Suppressor macrophage (primary cell): ENCODE measurements at places on chromosomes 12 and 14.

DNA sequence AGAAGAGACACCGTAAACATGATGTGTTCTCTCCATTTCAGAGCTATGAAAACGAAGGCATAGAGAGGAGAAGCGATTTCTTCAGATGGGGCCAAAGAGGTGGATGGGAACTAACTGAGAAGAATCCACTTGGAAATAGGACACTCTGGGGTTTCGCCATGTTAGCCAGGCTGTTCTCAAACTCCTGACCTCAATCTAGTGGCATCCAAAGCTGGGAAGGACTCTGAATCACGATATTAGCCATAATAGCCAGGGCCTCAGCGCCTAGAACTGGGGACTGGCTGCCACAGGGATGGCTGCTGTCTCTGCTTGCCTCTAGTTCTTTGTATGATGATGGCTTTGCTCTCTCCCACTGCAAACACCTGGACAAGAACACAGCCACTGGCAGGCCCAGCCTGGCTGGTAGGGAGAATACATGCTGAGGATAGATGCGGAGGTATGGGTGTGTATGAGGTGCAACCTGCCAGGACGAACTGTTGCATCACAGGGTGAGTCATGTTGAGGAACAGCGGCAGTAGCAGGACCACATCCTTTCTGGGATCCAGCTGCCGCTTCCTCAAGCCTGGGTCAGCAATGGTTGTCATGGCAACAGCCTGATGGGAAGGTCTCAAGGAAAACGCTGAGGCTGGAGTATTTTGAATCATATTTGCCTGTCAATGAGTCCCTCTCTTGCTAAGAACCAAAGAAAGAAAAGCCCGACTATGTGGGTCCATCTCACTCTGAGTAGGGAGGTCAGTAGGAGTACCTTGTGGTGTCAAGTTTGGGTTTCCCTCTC lies 31.1 kb downstream of the CCDC177 start:
- DNase-seq, result peak; percentile 80

- no peak for DNase-seq
Observed at GRCh38 chr14:93033983-93034670, 81.6 kb downstream of the ITPK1 start.

DNA sequence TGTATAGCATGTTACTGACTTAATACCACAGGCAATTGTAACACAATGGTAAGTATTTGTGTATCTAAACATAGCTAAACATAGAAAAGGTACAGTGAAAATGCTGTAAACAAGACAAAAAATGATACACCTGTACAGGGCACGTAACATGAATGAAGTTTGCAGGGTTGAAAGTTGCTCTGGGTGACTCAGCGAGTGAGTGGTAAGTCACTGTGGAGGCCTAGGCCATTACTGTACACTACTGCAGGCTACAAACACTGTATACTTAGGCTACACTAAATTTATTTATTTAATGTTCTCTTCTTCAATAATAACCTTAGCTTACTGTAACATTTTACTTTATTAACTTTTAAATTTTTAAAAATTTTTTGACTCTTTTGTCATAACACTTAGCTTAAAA lies 158.4 kb downstream of the IPO8 start:
- DNase-seq, result no peak

DNA sequence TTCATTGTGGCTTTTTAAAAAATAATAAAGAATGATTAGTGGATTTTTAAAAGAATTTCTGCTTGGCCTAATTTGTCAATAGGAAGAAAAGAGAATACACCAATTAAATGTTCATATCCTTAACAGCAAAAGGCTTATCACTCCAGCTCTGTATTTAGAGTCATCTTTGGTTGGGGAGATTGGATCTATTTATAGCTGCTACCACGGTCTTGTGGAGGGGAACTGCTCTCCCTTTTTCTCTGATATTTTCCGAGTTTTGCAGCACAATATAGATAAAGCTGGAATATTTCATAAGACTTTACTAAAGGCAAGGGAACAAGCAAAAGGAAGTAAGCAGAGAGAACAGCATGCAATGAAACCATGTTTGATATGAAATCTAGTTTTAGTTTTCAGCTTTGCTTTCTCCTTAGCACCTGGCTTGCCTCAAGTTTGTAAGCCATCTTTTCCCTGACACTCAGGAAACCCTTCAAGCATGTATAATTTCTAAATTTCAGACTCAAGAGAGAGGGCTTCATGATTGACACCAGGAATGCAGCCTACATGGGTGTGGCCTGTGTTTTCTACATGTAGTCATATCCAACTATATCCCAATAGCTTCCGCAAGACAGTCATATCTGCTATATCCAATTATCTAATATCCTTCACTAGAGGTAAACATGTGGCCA lies 35.2 kb downstream of the BRMS1L start:
- DNase-seq, result no peak

DNA sequence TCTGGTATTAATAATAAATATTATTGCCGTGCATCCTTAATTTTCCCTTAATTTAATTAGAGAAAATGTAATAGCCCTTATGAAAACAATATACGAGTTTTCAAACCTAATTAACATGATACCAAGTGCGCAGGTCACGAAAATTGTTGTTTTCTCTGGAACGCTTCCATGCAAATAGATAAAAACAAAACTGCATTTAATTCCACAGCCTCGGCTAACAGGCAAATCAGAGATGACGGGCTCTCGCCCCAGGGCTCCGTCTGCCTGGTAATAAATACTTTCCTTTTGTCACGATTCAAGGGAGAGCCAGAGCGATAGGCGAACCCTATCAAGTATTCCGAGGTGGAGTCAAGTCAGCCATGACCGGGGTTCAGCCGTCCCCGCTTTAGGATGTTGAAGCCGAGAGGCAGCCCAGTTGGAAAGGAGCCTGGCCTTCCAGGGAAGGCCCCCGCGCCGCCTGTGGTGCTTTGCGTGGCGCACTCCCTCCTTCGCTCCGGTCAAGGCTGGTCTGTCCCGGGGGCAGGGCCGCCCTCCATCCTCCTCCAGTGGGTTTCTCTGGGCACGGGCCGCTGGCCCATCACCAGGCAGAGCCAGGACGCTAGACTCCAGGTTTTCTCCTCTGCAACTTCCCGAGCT lies 137.8 kb upstream of the GSC start:
- DNase-seq, result no peak

DNA sequence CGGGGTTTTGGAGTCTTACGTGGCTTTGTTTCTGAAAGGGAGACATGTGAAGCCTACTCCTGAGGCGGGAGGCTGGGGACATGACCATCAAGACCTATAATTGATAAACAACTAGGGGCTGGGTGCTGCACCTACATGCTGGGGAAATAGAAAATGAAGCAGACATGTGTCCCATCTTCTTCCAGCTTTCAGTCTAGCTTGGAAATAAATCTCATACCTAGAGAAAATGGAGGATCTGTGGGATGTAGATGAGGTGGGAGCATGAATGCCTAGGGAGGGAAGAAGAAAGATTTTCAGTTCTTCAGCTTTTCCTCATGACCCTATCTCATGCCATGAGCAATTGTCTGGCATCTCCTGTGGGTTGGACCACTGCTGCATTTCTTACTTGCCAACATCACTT lies 22.1 kb downstream of the EMP1 start:
- no peak for DNase-seq

DNA sequence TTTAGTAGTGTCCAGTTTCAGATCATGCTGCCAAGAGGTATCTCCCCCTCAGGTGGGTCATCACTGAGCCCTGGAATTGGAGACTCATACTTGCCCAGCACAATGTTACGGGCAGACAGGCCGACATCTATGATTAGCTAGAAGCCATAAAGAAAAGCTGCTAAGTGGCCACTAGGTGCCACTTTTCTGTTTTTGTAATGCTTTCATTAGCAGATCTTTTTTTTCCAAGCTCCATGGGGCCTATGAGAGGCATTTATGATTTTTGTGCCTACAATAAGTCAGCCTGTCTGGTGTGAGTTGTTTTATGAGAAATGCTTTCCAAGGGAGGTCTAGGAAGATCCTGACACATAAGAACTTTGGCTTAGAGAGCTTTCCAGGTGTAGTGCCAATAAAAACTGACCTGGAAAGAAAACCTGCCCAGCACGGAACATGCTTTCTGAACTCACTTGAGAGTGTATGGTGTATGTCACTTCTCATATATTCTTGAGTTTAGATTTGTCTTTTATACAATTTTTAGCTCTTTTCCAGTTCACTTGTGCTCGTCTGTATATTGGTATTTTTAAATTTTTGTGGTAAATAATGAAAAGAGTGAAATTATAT lies 21.8 kb upstream of the SMCO2 start:
- DNase-seq, result peak; percentile 53

- no peak for DNase-seq
Observed at GRCh38 chr12:53985994-53986685, 1.2 kb downstream of the HOXC10 start.

GRCh38 chr14:96514694-96515093 lies 12.5 kb downstream of the PAPOLA start:
- DNase-seq, result peak; percentile 16

DNA sequence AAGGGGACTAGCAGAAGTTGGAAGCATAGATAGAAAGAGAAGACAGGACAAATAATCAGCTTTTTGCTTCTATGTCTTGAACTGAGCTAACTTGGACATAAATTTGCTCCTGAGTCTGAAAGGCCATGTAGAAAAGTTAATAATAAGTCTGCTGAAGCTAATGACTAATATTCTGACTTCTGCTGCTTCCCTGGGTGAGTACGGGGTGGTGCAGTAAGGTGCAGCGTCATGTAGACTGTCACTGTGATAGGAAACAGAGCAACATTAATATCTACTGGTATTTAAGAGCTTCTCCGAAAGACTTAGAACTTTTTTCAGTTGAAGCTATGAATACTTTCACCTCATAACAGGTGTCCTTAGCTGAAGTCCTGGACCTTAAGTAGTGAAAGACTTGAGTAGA lies 34.1 kb upstream of the CPM start:
- DNase-seq, result no peak

DNA sequence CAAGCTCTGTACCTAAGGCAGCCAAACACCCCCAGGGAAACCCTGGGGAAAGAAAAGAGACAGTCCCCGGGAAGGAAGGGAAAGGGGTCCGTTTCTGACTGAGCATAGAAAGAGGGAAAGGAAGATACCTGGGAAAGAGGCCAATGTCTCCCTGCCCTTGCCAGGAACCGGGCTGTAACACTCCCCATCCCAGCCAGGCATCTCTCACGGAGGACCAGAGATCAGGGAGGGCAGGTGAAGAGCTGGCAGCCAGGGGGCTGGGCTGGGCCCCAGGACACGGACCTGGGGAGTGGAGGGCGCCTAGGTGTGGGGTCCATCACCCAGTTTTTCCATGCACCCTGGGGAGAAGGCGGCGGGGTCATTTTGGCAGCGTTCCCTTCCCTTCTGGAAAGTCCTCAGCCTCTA lies 18.9 kb upstream of the PLEKHH1 start:
- no peak for DNase-seq

DNA sequence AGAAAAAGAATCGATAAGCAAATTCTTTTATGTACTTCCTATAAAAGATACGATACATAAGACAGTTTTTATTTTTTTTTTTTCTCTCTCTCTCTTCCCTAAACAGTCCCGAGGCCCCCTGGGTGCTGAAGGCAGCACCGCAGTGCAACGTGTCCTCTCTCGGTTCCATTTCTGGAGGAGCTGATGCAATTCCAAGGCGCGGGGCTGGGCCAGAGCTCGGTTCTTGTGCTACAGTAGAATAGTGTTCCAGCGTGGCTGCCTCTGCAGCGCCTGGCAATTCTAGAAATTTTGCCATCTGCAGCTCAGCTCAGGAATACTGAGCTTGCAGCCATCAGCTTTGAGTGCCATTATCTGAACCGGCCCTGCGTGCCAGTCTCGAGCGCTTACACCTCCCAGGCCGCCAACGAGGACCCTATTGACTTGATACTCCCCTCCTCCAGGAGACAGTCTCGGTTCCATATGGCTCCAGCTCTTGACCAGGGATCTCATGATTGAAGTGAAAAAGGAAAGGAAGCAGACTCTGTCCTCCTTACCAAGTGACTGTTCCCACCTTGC lies 630 bp downstream of the ALDH1L2 start:
- peak; percentile 86 for DNase-seq

- DNase-seq, result no peak
Observed at GRCh38 chr14:24959791-24960331, 90.1 kb downstream of the STXBP6 start.
